ENCODE measurements at places on chromosomes 7 and 10.

GRCh38 chr7:25308906-25309705, 80.8 kb upstream of the NPVF start:
- DNase-seq = no peak

DNA sequence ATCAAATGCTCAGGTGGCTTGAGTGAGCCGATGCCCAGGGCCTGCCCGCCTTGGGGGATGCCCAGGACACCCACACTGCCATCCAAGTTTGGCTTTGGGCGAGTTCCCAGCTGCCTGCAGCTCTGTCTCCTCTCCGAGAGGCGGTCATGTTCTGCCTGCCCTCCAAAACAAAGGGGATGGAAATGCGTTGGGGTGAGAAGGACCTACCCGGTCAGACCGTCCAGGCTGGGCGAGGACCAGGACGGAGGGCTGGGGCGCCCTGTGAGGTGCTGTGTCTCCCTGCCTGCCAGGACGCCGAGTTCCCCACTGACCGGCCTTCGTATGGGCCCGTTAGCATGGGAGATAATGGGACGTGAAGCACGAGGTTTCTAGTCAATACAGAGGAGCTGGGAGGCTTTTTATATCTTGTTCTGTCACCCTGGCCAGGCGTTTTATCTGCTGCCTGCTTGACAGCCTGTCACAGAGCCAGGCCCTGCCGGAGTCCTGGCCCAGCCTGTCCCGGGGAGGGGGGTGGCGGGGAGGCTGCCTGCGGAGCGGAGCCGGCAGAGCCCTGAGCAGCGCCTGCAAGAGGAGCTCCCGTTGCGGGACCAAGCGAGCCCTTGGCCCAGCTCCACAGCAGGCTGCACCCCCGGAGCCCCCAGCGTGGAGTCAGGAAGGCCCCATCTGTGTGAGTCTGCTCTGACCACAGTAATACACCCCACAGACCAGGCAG, 22.0 kb upstream of the ELFN1 start:
- no peak for DNase-seq

DNA sequence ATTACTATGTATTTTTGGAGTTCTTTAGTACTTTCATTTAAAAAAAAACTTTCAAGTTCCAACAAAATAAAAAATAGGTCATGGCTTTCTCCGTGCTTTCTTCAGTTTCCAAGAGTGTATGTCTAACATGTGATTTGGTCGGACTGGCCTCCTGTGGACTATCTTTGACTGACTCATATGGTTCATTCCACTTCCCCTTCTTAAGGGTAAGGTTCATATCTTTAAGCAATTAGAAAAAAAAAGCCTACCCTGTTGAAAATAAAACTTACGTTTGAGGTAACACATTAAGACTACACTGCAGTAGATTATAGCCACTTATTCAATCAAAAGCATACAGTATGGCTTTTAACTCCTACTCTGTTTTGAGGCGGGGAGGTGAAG, 112.8 kb upstream of the AHR start:
- no peak for DNase-seq

DNA sequence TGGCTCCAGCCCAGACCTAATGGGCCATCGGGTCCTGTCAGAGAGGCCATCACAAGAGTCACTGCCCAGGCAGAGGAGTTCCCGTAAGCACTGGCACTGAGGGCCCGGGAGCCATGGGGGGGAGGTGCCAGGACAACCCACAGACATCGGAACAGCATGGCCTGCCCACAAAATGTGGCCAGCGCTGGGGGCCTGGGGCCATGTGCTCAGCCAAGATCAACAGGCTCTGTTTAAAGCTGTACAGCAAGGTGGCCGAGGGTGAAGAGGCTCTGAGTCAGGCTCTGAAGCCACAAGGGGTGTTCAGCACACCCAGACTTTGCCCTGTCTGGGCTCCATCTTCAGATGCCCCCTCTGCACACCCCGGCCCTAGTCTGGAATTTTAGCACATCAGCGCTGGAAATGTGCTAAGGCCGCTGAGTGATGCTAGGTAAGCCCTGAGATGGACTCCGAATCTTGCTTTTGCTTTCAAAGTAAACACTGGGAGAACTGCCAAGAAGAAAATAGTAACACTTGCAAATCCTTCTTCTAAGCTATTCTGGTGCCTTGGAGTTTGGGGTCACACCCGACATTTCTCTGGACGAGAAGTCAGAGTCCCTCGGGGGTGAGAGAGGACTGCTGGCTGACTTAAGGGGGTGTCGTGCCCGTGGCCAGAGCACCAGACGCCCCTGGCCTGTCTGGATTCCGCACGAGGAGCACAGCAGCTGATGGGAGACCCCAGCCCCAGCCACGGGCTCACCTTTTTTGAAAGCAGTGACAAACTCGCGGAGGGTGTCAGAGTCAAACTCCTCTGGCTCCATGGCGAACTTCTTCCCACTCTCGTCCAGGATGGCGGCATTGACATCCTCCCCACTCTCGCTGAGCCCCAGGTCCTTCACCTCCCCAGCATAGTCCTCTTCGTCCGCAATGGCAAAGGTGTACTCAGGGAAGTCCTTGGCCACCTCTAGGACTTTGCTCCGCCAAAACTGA, 23.6 kb downstream of the PDIA4 start:
- DNase-seq = no peak

DNA sequence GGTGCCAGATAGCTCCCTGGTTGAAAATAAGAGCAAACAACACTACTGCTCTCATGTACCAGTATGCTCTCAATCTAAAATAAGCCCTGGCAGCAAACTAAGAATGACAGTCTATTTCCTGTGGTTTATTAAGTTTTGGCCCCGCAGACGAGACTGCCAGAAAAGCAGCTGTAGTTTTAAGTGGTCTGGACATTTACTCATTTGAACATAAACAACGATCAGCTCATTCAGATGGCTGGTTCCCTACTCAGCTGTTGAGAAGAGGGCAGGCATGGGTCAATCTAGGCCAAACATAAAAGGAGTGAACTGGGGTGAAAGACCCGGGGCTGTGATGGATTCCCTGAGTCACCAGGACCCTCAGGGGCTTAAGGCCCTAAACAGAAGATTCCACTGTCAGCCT, 4.5 kb downstream of the TRIL start:
- peak; percentile 68 for DNase-seq

GRCh38 chr7:85688712-85689111, 501.9 kb upstream of the SEMA3D start:
- DNase-seq = no peak

- no peak for DNase-seq
These were observed 55.8 kb downstream of the CDHR3 start for GRCh38 chr7:106018566-106019469.

DNA sequence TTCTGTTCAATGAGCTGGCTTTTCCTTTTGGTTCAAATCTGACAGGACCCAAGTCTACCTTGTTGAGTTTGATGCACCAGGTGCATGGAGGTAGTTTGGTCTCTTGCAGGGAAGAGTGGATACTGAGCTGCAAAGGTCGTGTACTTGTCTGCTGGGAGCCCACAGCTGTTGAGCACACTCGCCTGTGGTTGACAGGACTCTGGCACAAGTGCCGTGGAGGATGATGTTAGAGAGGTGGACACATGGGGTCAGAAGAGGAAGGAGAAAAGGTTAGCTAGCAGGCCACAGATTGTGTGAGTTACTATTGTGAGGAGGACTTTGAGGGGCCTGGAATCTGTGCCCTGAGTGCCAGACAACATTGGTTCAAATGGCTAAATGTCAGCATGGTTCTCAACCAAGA, 197.3 kb downstream of the CREB5 start:
- no peak for DNase-seq

- no peak for DNase-seq
These were observed 266.9 kb downstream of the TNS3 start for GRCh38 chr7:47314728-47315607.

- no peak for DNase-seq
These were observed 1.7 kb downstream of the SFXN3 start for GRCh38 chr10:101032637-101033224.

- no peak for DNase-seq
These were observed 307.8 kb downstream of the PTPRN2 start for GRCh38 chr7:158279539-158280447.

GRCh38 chr7:98740643-98741042, 123.6 kb downstream of the NPTX2 start:
- DNase-seq = no peak

DNA sequence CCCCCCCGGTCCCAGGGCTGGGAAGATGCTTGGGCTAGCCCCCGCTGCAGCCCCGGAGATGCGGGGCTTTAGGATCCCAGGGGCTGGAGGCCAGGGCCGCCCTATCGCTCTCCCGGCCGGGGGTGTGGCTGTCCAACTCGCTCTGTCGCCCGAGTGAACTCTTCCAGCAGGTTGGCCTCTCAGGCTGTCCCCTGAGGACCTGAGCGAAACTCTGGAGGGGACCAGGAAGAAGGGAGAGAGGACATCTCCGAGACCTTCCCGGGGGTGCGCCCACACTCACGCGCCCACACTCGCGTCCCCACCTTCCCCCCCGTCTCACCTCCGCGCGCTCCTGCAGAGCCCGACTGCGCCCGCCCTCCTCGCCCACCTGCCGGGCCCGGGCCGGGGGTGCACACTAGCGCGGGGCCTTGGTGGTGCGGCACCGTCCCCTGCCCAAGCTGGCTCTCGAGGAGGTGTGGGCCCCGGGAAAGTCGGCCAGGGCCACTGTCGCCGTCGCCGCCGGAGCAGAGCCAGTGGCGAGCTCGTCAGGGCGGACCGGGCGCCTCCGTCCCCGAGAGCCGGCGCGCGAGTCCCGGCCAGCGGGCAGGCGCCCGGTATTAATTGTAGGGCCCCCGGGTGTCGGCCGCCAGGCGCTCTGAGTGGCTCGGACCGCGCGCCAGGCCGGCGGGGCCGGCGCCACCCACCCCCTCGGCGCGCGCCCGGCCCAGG, 101.7 kb upstream of the SVIL start:
- peak; percentile 65 for DNase-seq

DNA sequence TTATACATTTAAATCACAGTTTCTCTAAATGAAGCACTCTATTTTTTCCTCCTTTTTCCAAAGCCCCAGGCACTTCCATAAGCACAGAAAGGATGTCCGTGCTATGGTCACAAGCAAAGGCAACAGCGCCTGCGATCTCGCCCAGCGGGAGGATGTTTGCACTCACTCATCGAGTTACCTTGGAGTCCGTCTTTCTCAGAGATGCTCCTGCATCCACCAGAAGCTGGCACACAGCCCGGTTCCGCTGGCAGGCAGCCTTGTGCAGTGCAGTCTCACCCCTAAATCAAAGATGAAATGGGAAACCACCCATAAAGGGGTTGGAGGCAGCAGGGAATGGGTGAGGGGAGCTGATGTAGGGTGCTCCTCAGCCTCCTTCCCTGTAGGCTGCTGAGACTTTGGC, 51.9 kb upstream of the PTN start:
- DNase-seq = no peak

DNA sequence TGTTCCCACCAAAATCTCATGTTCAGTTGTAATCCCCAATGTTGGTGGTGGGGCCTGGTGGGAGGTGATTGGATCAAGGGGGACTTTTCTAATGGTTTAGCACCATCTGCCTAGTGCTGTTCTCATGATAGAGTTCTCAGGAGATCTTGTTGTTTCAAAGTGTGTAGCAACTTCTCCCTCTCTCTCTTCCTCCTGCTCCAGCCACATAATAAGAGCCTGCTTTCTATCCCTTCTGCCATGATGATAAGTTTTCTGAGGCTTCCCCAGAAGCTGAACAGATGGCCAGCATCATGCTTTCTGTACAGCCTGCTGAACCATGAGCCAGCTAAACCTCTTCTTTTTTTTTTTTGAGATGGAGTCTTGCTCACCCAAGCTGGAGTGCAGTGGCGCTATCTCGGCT, 910.6 kb downstream of the KCNMA1 start:
- DNase-seq = no peak

DNA sequence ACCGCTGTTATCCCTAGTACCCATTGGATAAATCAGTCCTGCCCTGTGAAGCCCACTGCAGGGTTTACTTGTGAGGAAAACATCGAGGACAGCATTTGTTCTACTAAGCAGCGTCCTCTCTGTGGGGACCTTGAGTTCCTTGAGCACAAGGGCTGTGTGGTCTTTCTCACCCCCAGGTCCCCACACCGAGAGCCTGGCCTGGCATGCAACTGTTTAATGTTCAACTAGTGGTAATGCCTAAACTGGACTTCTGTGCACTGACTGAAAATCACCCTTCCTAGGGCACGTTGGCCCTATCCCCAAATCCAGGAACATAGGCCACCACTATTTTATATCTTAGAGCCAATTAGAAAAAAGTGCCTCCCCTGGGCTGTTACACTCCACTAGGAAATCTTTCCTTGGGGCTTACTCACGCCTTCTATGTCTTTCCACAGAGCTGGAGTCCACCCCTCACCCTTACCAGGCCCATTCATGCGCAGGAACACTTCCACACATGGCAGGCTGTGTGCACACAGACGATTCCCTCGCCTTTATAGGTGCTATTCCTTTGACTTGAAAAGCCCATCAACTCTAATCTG, 1.7 kb upstream of the TMEM213 start:
- DNase-seq = no peak

- no peak for DNase-seq
These were observed 73.5 kb upstream of the MACROH2A2 start for GRCh38 chr10:69979174-69979573.

DNA sequence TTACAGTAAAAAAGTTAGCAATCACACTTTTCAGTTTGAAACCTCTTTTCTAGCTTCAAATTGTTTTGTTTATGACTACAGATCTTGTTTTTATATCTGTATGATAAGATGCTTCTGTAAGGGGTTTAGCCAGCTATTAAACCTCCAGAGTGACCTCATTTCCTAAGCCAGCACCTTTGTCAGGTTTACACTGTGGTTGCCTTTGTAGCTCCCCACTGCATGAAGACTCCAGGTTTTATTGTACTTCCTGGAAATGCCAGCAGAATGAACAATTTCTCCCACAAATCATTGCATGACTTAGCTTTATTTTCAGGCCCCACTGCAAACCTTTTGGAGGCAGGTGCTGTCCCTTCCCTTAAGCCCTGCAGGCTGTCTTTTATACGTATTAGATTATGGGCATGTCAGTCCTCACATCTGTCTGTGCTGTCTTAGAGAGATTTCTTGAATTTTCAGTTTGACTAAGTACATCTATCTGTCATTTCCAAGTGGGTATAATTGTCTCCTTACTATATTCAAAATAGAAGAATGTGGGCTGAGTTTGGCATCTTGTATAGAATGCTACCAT, 8.2 kb upstream of the AGR3 start:
- no peak for DNase-seq

GRCh38 chr10:8531116-8531515, 476.6 kb downstream of the GATA3 start:
- no peak for DNase-seq

GRCh38 chr7:130708766-130709165, 22.4 kb upstream of the TSGA13 start:
- DNase-seq = no peak

- DNase-seq = no peak
These were observed 233.0 kb downstream of the WDR11 start for GRCh38 chr10:121084016-121084674.

- DNase-seq = no peak
These were observed 24.4 kb downstream of the C10orf71 start for GRCh38 chr10:49323171-49323895.

GRCh38 chr10:33781606-33782395, 447.3 kb upstream of the NRP1 start:
- no peak for DNase-seq
